ENCODE measurements at places on chromosomes 7 and 10. TPM values are rescaled to one million over a fixed set of nuclear protein-coding genes. Genes with fewer than 3 reads are reported as not detected.

DNA sequence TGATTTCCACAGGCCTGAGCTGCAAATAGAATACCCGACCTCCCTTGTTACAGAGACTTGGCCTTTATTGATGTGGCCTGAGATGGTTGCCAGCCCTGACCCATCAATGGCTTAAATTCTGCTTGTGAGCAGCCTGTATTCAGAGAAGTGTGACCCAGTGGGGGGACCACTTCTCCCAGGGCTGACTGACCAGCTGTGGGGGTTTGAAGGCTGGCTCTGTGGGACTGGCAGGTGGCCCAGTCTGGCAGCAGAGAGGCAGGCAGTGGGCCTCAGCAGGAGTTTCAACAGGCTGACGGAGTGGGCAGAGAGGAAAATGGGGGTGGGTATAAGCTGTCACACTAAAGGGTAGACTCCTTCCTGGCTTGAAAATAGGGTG, 12.2 kb upstream of the PPIF start:
- no peak for DNase-seq

DNA sequence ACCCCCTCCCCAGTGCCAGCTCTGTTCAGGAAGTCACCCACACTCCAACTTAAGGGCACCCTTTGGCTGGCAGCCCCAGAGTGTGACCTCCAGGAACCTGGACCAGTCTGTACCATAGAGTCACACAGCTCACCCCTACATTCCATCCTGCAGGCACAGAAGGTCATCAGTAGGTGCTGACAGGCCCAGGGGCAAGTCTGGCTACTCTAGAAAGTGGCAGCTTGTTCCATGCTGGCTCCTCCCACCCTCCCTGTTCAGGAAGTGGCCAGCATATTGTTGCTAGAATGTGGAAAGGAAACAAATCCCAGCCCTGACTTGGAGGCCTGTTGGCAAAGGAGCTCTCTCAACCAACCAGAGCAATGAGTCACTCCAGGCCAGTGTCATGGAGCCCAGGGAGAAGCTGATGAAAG, 3.2 kb upstream of the NCOA4 start:
- DNase-seq: peak; percentile 83

EN2 gene
- total RNA-seq: not detected

GRCh38 chr7:32179567-32179966, 109.4 kb upstream of the PDE1C start:
- peak; percentile 70 for DNase-seq

- peak; percentile 87 for DNase-seq
These were observed 173.6 kb upstream of the IMMP2L start for GRCh38 chr7:111735661-111736551.

TMEM270 gene
- not detected for total RNA-seq

- DNase-seq: no peak
These were observed 27.9 kb upstream of the HNRNPH3 start for GRCh38 chr10:68303849-68304412.

- DNase-seq: peak; percentile 76
These were observed 6.0 kb downstream of the MBLAC1 start for GRCh38 chr7:100132697-100133151.

GRCh38 chr7:120554960-120555571, 282.1 kb downstream of the KCND2 start:
- DNase-seq: peak; percentile 78

All from fibroblast of the aortic adventitia (primary cell).